Mesendoderm (in vitro differentiated cells): ENCODE measurements at places on chromosomes 5 and 9.

DNA sequence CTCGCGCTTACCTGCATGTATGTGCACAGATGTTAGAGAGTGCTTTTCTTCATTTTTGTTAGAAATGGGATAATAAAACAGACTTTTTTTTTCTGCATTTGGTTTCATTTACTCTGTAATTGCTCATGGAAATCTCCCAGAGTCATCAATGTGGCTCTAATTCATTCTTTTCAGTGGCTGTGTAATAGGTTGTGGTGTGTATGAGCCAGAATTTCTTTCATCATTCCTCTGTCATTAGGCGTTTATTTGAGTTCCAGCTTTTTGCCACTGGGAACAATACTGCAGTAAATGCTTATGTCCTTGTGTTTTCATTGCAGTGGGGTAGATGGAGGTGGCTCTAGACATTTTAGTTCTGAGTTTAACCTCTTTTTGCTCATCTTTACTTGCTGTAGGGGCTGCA is 118.9 kb downstream of the NXNL2 start:
- DNase-seq, result no peak

DNA sequence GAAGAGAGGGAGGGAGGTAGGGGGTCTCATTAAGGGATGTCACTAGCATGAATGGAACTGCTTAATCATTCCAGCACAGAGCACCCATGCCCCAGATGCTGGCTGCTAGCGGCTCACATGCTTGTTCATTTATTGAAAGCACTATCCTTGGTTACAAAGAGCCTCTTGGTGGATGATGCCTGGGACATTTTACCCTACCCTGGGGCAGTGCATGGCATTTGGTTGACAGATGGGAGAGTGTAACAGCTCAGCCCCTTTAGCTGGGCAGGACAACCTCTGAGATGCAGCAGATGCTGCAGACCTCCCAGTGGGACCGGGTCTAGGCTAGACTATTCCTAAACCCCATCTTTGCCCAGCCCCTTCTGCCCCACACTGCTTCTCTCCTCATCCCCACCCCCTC is 46.9 kb upstream of the TCERG1 start:
- DNase-seq, result no peak

DNA sequence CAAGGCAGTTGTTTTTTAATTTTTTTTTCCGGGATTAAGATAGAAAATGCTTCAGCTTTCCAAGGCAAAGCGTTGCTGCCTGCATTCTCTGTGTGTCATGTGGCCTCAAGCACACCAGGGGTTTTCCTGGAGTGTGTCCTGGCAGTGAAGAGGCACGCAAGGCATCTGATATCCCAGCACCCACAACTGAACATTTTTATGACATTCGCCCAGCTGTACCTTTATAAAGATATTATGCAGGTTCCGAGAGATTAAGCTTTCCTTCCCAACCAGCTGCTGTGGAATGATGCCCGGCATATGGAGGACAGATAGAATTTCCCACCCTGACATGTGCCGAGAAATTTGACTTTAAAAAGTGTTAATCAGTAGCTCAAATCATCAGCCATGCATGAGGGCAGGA is 205.6 kb downstream of the GADD45G start:
- no peak for DNase-seq

- peak; percentile 10 for DNase-seq
Observed at GRCh38 chr9:97807681-97808080, 45.3 kb upstream of the FOXE1 start.

GRCh38 chr5:117027384-117027783 is 452.8 kb upstream of the SEMA6A start:
- DNase-seq, result no peak

- no peak for DNase-seq
Observed at GRCh38 chr9:115469841-115470240, 351.9 kb upstream of the TNC start.

DNA sequence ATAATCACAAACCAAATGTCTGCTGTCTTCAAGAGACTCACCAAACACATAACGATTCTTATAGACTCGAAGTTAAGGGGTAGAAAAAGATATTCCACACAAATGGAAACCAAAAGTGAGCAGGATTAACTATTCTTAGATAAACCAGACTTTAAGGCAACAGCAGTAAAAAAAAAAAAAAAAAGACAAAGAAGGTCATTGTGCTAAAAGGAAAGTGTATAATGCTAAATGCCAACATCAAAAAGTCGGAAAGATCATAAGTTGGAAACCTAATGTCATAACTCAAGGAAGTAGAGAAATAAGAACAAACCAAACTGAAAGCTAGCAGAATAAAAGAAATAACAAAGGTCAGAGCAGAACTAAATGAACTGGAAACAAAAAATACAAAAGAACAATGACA is 714.6 kb downstream of the SEMA5A start:
- DNase-seq, result no peak

DNA sequence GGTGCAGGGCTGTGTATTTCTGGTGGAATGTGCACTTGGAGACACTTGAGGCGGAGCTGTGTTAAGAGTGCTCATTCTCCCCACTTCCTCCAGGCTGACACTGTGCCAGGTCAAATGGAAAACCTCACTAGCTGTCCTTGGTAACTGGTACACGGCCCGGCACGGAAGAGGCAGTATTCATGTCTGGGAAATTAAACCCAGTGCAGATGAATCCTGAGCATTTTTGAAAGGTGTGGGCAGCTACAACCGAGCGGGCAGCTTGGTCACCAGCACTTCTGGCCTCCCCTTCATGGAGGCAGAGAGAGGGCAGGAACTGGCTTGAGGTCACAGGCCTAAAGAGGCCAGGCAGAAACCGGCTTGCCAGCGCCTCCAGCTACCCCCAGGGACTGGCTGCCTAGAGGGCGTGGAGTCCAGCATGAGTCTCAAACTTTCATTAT is 1.6 kb downstream of the CLPTM1L start:
- no peak for DNase-seq

- DNase-seq, result peak; percentile 27
Observed at GRCh38 chr9:127457191-127457878, 6.0 kb downstream of the LRSAM1 start.

DNA sequence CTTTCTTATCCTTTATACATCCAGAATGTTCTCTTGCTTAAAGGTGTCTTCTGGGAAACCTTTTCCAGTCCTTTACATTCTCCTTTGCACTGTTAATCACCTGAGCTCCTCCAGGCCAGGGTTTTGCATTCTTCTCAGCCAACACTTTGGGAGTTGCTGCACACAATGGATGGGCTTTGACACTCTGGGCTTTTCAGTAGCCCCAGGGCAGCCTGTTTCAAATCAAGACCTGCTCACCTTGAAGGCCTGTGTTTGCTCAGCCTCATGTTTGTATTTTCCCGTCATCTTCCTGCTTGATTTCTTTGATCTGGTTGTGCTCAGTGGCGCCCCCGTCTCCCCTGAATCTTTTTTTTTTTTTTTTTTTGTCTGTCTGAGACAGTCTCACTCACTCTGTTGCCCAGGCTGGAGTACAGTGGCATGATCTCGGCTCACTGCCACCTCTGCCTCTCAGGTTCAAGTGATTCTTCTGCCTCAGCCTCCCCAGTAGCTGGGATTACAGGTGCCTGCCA is 41.0 kb downstream of the DMRT1 start:
- DNase-seq, result peak; percentile 83

DNA sequence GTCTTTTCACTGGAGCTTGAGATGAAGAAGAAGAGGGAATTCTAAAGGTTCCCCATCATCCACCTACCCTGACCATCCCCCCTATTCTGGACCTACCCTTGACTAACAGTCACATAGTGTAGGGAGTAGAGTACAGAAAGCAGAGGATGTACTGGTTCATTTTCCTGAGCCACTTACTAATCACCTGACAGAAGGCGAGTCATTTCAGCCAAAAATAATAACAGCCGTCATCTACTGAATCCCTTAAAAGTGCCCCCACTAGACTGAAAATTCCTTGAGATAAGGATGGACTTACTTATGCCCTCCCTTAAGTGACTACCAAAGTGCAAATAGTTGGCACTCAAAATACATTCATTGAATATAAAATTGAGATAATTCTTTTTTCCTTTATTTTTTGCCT is 112.2 kb downstream of the FOXD1 start:
- no peak for DNase-seq

GRCh38 chr9:34380511-34381315 is 4.0 kb upstream of the MYORG start:
- DNase-seq, result peak; percentile 86

DNA sequence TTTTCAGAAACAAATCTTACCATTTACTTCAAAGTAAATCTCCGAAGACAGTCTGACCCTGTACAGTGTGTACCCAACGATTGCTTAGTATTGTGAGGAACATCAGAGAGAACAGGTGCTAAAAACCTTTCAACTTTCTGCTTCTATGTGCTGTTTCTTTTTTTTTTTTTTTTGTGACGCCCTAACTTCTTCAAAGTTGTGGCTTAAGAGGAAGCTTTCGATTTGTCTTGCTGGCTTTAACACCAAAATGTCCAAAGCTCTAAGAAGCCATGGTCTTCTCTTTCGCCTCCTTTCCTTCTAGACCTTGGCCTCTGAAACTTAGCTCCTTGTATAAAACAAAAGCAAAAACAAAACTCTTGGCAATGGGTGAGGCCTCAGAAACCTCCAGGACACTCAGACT is 1.2 kb downstream of the TNFSF8 start:
- no peak for DNase-seq

- DNase-seq, result no peak
Observed at GRCh38 chr5:67037171-67037570, 159.4 kb downstream of the CD180 start.

DNA sequence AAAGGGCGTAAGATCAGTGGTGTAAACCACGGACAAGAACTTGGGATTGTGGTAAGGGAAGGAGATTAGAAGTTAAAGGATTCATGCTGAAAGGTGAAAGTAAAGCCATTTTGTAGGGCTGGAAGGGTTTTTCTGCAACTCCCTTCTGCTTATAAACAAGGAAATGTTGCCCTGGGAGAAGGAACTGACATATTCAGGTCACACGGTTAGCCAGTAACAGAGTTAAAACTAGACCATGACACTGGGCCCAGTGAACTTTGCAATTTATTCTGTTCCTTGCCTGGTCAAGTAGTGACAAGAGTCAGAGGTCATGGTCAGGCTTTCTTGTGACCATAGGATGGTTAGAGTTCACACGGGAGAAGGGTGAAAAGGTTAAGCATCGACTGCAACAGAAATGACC is 323.3 kb downstream of the DMRT2 start:
- DNase-seq, result no peak

- no peak for DNase-seq
Observed at GRCh38 chr5:157502143-157502647, 42.2 kb downstream of the NIPAL4 start.

- no peak for DNase-seq
Observed at GRCh38 chr5:87829217-87829551, 416.5 kb upstream of the CCNH start.

GRCh38 chr5:146675636-146676035 is 159.6 kb upstream of the GPR151 start:
- DNase-seq, result no peak

- no peak for DNase-seq
Observed at GRCh38 chr9:17739736-17740135, 160.9 kb downstream of the SH3GL2 start.

DNA sequence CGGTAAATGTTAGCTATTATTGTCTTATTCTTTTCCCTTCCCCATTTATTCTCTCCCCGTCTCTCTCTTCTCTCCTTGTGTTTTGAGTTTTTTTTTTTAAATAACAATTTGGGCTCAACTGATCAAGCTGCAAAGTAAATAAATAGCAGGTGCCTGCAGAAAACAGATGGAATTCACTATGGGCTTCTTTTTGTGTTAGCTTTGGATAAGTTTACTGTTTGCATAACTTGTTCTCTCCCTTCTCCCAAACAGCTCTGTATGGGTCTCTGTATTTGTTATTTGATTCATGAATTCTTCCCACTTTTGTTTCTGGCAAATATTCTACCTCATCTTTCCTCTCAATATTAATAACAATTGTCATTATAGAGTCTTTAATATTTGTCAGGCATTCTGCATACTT is 111.8 kb upstream of the ASTN2 start:
- no peak for DNase-seq

GRCh38 chr5:16245956-16246355 is 66.4 kb upstream of the MARCHF11 start:
- DNase-seq, result no peak
